Upper lobe of left lung (tissue), 6 donors: ENCODE measurements at places on chromosomes 1 and 21. TPM values are rescaled to one million over a fixed set of nuclear protein-coding genes. Genes with fewer than 3 reads are reported as not detected.

- H3K4me3 ChIP-seq = no peak overlapping the region
- no peaks in the 10 kb centered on the region for H3K36me3 ChIP-seq
- H3K4me1 ChIP-seq = no peaks in the 10 kb centered on the region
- H3K27me3 ChIP-seq = no peaks in the 10 kb centered on the region
- no peak for DNase-seq
Measured at GRCh38 chr21:14842601-14843000, 222.2 kb downstream of the NRIP1 start.

GRCh38 chr1:204858363-204858821, 12.3 kb upstream of the NFASC start:
- H3K4me3 ChIP-seq = no peak overlapping the region
- no peak overlapping the region for H3K27ac ChIP-seq
- no peak for DNase-seq
- H3K27me3 ChIP-seq = no peaks in the 10 kb centered on the region

DNA sequence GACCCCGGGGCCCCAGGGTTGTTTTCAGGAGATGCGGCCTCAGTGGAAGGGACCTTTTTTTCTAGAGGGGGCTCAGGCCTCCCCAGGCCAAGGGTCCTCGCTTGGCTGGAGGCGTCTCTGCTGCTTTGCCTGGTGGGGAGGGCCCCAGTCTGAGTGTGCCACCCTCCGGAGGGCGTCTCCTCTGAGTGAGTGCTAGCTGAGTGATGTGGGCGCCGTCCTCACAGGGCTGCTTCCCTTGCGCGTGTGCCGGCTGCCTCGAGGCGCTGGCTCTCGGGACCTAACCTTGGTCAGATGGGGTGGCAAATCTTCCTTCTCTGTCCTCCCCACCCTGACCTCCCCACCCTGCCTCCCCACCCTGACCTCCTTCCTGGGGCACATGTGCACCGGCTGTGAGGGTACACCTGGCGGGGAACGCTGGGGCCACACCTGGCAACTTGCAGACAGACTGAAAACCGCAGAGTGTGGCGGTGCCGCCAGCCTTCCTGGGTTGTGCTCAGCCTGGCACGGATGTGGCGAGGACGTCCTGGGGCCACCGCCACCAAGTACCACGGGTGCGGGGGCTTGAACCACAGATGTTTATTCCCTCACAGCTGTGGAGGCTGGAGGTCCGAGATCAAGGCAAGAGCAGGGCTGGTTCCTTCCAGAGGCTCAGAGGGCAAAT, 93.0 kb upstream of the TTC34 start:
- H3K27ac ChIP-seq = no peak overlapping the region
- no peaks in the 10 kb centered on the region for H3K4me1 ChIP-seq
- no peak overlapping the region for H3K4me3 ChIP-seq
- no peaks in the 10 kb centered on the region for H3K36me3 ChIP-seq

DNA sequence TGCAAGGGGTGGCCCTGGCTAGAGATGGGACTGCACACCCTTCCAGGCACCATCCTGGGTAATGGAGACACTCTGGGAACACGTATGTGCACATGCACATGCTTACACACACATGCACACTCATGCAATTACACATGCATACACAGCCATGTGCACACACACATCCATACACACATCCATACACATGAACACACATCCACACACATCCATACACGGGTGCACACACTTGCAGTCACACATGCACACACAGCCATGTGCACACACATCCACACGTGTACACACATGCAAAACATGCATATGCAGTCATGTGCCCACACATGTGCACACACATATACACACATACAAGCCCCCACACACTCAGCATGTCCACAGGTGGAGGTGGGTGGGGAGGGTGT, 22.3 kb upstream of the POFUT2 start:
- peaks cover 32% of the 10 kb centered on the region for H3K4me1 ChIP-seq
- no peaks in the 10 kb centered on the region for H3K27me3 ChIP-seq
- no peak overlapping the region for H3K4me3 ChIP-seq
- H3K36me3 ChIP-seq = no peaks in the 10 kb centered on the region
- H3K27ac ChIP-seq = peak overlapping the region; percentile 87
- no peak for DNase-seq

- H3K36me3 ChIP-seq = peaks cover 4% of the 10 kb centered on the region
- peak overlapping the region; percentile 92 for H3K27ac ChIP-seq
- no peak overlapping the region for H3K4me3 ChIP-seq
- peak; percentile 92 for DNase-seq
Measured at GRCh38 chr1:46806196-46807020, 7.6 kb downstream of the CYP4B1 start.

DNA sequence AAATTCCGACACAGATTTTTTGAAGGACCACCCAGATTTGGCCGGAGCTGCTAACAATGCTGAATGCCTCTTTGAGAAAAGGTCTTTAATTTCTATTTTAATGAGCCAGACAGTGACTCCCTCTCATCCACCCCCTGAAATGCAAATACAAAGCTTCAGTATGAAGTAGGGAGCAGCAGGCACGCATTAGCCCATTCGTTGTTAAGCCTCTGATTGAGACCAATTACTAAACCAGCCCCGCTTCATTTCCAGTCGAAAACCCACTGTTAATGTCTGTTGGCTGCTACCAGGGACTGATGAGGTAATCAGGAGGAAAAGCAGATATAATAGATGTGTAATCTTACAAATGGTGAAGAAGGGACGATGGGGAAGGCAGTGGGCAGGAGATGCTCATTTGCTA, 4.8 kb upstream of the C8A start:
- H3K27ac ChIP-seq = no peak overlapping the region
- H3K36me3 ChIP-seq = no peaks in the 10 kb centered on the region
- DNase-seq = no peak
- no peak overlapping the region for H3K4me3 ChIP-seq
- no peaks in the 10 kb centered on the region for H3K4me1 ChIP-seq
- no peaks in the 10 kb centered on the region for H3K27me3 ChIP-seq

- H3K27ac ChIP-seq = no peak overlapping the region
- no peaks in the 10 kb centered on the region for H3K36me3 ChIP-seq
- H3K27me3 ChIP-seq = no peaks in the 10 kb centered on the region
- no peak overlapping the region for H3K4me3 ChIP-seq
- no peak for DNase-seq
Measured at GRCh38 chr1:47756411-47756810, 240.8 kb downstream of the TRABD2B start.

DNA sequence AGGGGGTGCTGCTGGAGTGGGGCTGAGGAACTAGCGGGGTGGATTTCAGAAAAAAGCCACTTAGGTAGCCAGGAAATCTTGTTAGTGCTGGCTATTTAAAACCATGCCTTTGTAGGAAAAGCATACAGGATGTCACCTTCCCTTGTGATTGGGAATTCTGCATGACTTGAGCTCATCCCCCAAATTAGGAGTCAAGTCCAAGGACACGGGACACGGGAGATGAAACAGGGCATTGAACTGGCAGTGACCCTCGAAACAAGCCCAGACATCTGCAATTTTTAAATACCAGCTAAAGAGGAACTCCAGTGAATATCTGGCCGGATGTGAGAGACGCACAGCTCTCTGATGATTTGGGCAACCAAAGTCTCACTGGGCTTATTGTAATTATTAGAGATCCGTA, 32.8 kb downstream of the C2CD2 start:
- no peak overlapping the region for H3K4me3 ChIP-seq
- peaks cover 20% of the 10 kb centered on the region for H3K36me3 ChIP-seq
- no peak for DNase-seq
- H3K4me1 ChIP-seq = peaks cover 24% of the 10 kb centered on the region

- H3K27me3 ChIP-seq = no peaks in the 10 kb centered on the region
- H3K4me1 ChIP-seq = no peaks in the 10 kb centered on the region
- no peak for DNase-seq
- no peak overlapping the region for H3K27ac ChIP-seq
- H3K4me3 ChIP-seq = no peak overlapping the region
- no peaks in the 10 kb centered on the region for H3K36me3 ChIP-seq
Measured at GRCh38 chr21:31505975-31506374, 153.5 kb upstream of the SOD1 start.

- H3K36me3 ChIP-seq = no peaks in the 10 kb centered on the region
- H3K27me3 ChIP-seq = no peaks in the 10 kb centered on the region
- H3K4me1 ChIP-seq = no peaks in the 10 kb centered on the region
- H3K4me3 ChIP-seq = no peak overlapping the region
- no peak for DNase-seq
- no peak overlapping the region for H3K27ac ChIP-seq
Measured at GRCh38 chr1:156826630-156827029, 10.0 kb upstream of the SH2D2A start.

DNA sequence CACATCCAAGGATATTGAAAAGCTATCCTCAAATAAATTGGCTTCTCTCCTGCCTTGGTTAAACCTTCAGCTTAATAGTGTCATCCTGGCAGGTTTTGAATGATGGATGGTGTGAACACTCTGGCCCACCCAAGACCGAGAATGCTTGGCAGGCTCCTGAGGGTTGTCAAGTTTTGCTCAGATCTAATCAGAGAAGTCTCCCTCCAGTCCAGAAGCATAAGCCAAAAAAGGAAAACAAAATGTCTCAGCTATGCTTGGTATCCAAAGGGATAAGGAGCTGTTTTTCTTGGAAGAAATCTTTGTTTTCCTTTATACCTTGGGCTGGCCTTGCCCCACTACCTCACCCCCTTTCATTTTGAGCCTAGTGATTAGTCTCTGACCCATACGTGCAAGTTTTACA, 172.7 kb downstream of the CRB1 start:
- H3K36me3 ChIP-seq = no peaks in the 10 kb centered on the region
- H3K4me3 ChIP-seq = no peak overlapping the region
- no peaks in the 10 kb centered on the region for H3K4me1 ChIP-seq
- H3K27ac ChIP-seq = no peak overlapping the region

Gene KRTAP21-2
- total RNA-seq = not detected

Gene CHIT1
- total RNA-seq = 2.2 TPM

Gene AK5
- total RNA-seq = not detected

Gene UMODL1
- total RNA-seq = 0.59 TPM

Gene ATAD3A
- 31.9 TPM for total RNA-seq

Gene KPRP
- total RNA-seq = not detected

Gene KMO
- 6.3 TPM for total RNA-seq

Gene ETV3L
- total RNA-seq = not detected

Gene NBPF20
- 2.4 TPM for total RNA-seq

Gene GBP2
- total RNA-seq = 124 TPM

Gene SPRR2F
- total RNA-seq = not detected
